ENCODE measurements at places on chromosomes 16 and 17. TPM values are rescaled to one million over a fixed set of nuclear protein-coding genes. Genes with fewer than 3 reads are reported as not detected.

The CIAPIN1 gene
- 26.7 TPM for total RNA-seq

The BAHCC1 gene
- total RNA-seq: 22.8 TPM

The TP53TG3E gene
- not detected for total RNA-seq

The GPT2 gene
- 5.1 TPM for total RNA-seq

The PDE6G gene
- total RNA-seq: not detected

The NDUFAF8 gene
- total RNA-seq: 27.4 TPM

The CHAD gene
- total RNA-seq: not detected

- DNase-seq: no peak
- no peak overlapping the region for H3K4me3 ChIP-seq
- no peaks in the 10 kb centered on the region for H3K27me3 ChIP-seq
- peak overlapping the region; percentile 5 for H3K27ac ChIP-seq
These were observed 56.4 kb downstream of the MPRIP start for GRCh38 chr17:17098551-17099179.

- DNase-seq: peak; percentile 83
- H3K27ac ChIP-seq: peak within 1 kb of the TSS; percentile 87
- H3K4me3 ChIP-seq: peak within 1 kb of the TSS; percentile 56
- no peaks in the 10 kb centered on the region for H3K27me3 ChIP-seq
- no peaks in the 10 kb centered on the region for H3K4me1 ChIP-seq
- H3K36me3 ChIP-seq: no peaks in the 10 kb centered on the region
These were observed at the start of gene DHX58 for GRCh38 chr17:42112552-42113176. DHX58 (minus strand) TSS chr17:42112714; CDS start chr17:42111892, 822 bp downstream.

- no peak for DNase-seq
- peaks cover 1% of the 10 kb centered on the region for H3K36me3 ChIP-seq
- no peak overlapping the region for H3K27ac ChIP-seq
- H3K4me1 ChIP-seq: no peaks in the 10 kb centered on the region
- no peak overlapping the region for H3K4me3 ChIP-seq
- no peaks in the 10 kb centered on the region for H3K27me3 ChIP-seq
These were observed 25.9 kb downstream of the CYB561 start for GRCh38 chr17:63419949-63420867.

DNA sequence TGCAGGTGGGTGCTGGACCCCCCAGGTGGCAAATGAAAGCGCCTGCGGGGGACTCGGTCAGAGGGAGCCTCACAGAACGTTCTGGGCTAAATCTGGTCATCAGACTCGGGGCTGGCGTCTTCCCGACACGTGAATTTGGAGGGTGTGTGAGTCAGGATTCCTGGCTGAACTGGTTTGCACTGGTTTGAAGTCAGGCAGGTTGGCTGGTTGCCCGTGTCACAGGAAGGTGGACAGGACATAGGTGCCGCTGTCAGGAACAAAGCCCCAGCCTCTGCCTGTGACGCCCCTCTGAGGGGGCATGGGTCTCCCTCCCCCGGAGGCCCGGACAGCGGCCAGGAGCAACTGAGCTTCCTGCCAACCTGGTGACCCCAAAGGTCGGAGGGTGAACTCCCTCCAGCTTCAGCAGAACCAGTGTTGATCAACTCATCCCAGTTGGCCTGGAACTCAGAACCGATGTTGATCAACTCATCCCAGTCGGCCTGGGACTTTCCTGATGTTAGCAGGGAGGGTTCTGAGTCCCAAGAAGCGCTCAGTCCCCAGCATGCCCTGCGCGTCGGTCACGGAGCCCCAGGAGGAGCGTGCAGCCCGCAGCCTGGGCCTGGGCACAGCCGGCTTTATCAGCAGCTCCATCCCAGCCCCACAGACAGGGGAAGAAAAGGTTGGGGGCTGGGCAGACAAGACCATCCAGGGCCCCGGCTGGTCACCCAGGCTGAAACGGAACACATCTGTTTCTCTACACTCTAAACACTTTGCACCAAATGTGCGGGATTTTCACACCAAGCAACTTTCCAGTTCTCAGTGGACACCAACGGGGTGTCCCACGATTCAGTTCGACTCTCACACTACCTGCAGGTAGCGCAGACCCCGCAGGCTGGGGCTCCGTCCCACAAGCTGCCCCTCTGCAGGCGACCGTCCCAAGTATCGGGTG lies 14.4 kb upstream of the METRNL start:
- H3K36me3 ChIP-seq: no peaks in the 10 kb centered on the region
- H3K27me3 ChIP-seq: no peaks in the 10 kb centered on the region
- peak; percentile 72 for DNase-seq
- H3K27ac ChIP-seq: no peak overlapping the region
- no peak overlapping the region for H3K4me3 ChIP-seq
- H3K4me1 ChIP-seq: no peaks in the 10 kb centered on the region

- H3K27me3 ChIP-seq: no peaks in the 10 kb centered on the region
- peaks cover 2% of the 10 kb centered on the region for H3K4me1 ChIP-seq
- no peaks in the 10 kb centered on the region for H3K36me3 ChIP-seq
- H3K27ac ChIP-seq: no peak overlapping the region
- DNase-seq: no peak
- no peak overlapping the region for H3K4me3 ChIP-seq
These were observed 40.8 kb upstream of the CIBAR2 start for GRCh38 chr16:85153046-85153445.

- no peak overlapping the region for H3K4me3 ChIP-seq
- no peak overlapping the region for H3K27ac ChIP-seq
- no peaks in the 10 kb centered on the region for H3K27me3 ChIP-seq
- H3K4me1 ChIP-seq: peaks cover 6% of the 10 kb centered on the region
- DNase-seq: no peak
These were observed 46.4 kb downstream of the NXPH3 start for GRCh38 chr17:49621946-49622529.

DNA sequence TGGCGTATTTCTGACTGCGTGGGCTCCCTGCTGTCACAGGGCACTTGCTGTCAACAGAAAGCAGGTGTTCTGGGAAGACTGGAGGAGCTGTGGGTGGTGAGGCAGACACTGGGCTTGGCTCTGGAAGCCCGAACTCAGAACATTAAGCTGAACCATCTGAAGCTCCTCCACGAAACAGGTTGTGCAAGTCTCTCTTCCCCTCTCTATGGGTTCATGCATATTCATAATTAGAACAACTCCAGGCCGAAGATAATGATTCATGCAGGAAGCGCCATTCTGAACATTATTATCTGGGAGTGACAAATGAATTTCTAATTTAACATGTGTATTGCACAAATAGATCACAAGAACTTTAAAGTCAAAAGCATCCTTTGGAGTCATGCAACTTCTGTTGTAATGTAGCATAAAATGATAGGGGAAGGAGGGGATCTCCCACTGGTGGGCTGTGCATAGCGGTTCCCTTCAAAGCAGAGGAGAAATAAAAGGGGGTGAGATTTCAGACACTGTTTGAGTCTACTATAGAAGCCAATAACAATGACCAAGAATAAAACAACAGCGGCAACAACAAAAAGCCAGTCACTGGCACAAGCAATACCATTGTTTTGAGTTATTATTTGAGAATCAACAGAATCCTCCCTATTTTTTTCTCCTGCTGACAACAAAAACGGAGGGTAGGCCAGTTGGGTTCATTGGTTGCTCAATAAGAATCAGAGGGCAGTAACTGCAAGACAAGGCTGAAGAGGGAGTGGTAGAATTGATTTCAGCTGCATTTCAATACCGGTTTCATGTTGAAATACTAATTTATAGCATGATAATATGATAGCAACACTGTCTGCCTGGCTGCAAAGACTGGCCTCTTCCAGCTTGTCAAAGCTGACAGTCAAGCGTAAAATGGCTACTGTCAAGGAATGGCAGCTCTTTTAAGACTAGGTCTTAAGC lies 407.3 kb downstream of the XYLT1 start:
- no peak for DNase-seq
- no peaks in the 10 kb centered on the region for H3K36me3 ChIP-seq
- no peaks in the 10 kb centered on the region for H3K4me1 ChIP-seq
- H3K4me3 ChIP-seq: no peak overlapping the region
- no peaks in the 10 kb centered on the region for H3K27me3 ChIP-seq

DNA sequence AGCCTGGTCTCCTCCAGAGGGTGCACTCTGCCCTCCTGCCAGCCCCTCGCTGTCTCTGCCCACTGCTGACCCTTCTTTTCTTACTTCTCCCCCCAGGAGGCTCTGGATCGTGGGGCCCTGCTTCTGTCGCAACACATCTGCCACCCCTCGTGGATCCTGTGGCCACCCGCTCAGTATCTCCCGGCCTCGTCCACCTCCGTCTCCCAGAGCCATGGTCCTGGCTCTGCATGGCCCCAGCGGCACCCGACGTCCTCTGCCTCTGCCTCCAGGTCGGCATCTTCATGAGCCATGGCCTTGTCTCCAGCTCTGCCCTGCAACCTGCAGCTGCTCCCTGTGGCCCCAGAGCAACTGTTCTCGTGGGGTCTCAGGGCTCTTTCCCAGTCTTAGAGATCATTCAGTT lies 12.1 kb upstream of the ACSF3 start:
- no peaks in the 10 kb centered on the region for H3K4me1 ChIP-seq
- H3K4me3 ChIP-seq: no peak overlapping the region
- H3K27me3 ChIP-seq: no peaks in the 10 kb centered on the region
- no peak for DNase-seq

DNA sequence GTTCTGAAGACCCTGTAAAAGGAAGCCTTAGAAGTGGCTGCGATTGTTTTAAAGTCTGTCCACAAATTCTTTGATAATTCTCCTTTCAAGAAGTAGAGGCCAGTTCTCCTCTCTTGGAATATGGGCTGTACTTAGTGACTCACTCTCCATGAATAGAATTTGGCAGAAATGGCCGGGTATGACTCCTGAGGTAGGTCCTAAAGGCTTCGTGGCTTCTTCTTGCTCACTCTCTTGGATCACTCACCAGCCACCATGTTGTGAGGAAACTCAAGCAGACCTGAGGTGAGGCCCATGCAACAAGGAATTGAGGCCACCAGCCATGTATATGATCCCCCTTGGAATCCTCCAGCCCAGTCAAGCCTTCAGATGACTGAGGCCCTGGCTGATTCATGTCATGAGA lies 75.8 kb downstream of the WWOX start:
- H3K27me3 ChIP-seq: no peaks in the 10 kb centered on the region
- H3K4me3 ChIP-seq: no peak overlapping the region
- no peaks in the 10 kb centered on the region for H3K36me3 ChIP-seq
- H3K27ac ChIP-seq: no peak overlapping the region

GRCh38 chr17:52024300-52024870 lies 134.1 kb downstream of the CA10 start:
- no peak overlapping the region for H3K4me3 ChIP-seq
- H3K27me3 ChIP-seq: no peaks in the 10 kb centered on the region
- H3K4me1 ChIP-seq: no peaks in the 10 kb centered on the region
- DNase-seq: no peak

DNA sequence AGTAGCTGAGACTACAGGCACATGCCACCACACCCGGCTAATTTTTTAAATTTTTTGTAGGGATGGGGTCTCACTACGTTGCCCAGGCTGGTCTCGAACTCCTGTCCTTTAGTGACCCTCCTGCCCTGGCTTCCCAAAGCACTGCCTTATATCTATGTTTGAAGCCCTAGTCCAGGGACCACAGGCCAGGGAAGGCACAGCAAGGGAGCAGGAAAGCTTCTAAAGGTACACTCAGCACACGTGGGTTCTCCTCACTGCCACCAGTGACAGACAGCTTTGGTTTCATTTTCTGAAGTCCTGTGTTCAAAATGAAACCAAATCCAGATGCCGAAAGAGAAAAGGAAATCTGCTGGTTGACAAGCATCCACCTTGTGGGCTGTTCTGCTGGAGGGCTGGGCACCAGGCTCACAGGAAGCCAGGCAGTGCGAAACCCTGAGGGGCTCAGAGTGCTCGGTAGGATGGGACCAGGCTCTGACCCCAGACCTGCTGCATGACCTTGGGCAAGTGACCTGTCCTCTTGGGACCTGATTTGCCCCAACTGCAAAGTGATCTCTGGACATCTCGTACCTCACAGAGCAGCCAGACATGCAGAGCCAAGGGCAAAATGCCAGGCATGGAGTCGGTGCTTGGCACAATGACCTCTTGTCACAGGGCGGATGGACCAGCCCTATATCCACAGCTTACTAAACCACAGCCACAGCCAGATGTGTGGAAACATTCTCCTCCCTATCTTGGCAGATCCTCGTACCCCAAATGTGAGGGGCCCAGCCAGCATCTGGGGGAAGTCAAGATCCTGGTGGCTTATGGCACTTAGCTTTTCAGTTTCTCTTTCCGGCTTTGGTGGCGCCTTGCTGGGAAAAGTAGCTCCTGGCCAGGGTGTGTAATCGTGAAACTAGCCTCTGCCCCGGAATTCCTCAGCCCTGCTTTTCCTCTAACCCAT lies 2.8 kb upstream of the SOCS1 start:
- peak overlapping the region; percentile 25 for H3K27ac ChIP-seq
- no peak for DNase-seq
- no peaks in the 10 kb centered on the region for H3K36me3 ChIP-seq
- no peak overlapping the region for H3K4me3 ChIP-seq

- H3K36me3 ChIP-seq: no peaks in the 10 kb centered on the region
- H3K27ac ChIP-seq: no peak overlapping the region
- H3K4me3 ChIP-seq: no peak overlapping the region
- no peaks in the 10 kb centered on the region for H3K27me3 ChIP-seq
- no peaks in the 10 kb centered on the region for H3K4me1 ChIP-seq
These were observed 321.3 kb downstream of the SEC14L1 start for GRCh38 chr17:77462090-77462489.

DNA sequence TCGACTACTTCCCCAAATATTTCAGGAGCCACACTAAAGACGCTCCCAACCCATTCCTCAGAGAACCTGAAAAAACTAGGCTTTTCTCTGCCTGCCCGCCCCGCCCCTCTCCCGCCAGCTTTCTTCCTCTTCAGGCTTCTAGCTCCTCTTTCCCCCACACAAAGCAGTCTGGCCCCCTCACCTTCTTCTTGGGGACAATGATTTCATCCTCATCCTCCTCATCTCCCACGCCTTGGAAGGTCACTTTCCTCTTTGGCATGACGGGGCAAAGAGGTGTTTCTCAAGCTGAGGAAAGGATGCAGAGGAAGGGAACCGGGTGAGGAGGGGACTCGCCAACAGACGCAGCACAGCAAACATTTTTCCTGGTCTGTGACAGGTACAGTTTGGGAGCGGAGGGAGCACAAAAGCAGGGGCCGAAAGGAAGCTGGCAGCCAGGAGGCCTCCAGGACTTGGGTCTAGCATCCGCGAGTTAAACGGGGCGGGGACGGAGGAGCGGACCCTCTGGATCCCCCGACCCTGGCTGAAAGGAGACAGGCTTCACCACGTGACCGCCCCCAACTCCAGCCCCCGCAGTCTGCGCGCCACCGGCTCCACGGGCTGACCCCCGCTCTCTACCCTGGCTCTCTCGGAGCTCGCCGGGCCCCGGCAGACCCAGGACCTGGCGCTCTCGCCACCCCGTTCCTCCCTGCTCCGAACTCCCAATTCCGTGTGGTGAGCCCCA lies 525 bp downstream of the CD2BP2 start:
- H3K4me3 ChIP-seq: peak overlapping the region; percentile 81
- H3K27ac ChIP-seq: peak overlapping the region; percentile 87
- no peaks in the 10 kb centered on the region for H3K4me1 ChIP-seq
- peak; percentile 51 for DNase-seq

GRCh38 chr17:72318131-72318530 lies 197.3 kb downstream of the SOX9 start:
- no peak for DNase-seq
- peaks cover 3% of the 10 kb centered on the region for H3K27me3 ChIP-seq
- no peak overlapping the region for H3K27ac ChIP-seq
- H3K4me1 ChIP-seq: no peaks in the 10 kb centered on the region
- H3K4me3 ChIP-seq: no peak overlapping the region
